ENCODE measurements at places on chromosomes 4 and X.

DNA sequence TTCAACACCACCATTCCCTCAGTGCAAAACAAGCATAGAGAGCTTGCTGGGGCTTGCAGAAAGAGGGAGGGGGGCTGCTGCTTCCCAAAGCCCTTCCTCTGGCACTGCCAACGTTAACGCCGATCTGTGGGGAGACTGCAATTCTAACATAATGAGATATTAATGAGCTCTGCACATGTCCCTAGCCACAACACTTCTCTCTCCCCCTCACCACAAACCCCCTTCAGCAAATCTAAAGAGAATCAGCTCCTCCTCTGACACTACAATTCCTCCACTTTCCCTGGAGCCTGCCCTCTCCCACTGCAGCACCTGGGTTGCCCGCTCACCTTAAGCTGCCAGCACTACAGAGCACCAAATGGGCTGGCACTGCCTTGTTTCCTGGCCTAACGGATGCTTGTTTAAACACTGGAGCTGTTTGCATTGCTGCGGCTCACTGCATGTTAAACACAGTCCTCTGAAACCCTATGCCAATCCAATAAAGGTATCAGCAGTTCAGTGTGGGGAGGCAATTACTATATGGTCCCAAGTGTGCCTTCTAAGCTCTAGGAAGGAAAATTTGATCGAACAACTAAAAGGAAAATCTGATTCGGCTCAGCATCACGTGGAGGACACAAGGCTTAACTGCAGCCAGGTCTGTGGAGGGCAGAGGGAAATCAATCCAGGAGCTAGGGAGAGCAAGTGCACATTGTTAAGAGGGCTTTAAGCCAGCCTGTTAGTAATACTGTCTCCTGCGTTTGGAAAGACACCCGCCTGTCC lies 232.4 kb downstream of the MAML3 start:
- DNase-seq, result no peak

GRCh38 chr4:19993242-19993641 lies 258.5 kb upstream of the SLIT2 start:
- DNase-seq, result no peak

DNA sequence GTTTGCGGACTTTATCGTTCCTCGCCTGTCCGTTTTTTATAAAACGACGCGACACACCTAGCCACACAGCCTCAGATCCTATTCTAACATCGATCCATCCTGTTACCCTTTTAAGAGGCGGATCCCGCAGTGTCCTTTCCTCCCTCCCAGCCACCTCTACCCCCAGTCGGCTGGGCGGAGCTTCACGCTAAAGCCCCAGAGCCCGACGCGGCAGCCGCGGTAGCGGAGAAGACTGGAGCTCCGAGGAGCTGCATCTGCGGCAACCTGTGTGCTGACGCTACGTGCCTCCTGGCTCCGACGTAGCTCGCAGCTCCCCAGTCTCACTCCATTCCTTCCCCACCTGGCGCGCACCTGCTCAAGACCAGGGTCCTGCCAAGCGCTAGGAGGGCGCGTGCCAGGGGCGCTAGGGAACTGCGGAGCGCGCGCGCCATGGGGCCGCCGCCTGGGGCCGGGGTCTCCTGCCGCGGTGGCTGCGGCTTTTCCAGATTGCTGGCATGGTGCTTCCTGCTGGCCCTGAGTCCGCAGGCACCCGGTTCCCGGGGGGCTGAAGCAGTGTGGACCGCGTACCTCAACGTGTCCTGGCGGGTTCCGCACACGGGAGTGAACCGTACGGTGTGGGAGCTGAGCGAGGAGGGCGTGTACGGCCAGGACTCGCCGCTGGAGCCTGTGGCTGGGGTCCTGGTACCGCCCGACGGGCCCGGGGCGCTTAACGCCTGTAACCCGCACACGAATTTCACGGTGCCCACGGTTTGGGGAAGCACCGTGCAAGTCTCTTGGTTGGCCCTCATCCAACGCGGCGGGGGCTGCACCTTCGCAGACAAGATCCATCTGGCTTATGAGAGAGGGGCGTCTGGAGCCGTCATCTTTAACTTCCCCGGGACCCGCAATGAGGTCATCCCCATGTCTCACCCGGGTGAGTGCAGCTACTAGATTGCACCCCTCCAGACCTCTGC lies at the start of gene RNF128:
Gene RNF128, plus strand, starts transcription at position 217 of the 953 bp plus-strand sequence. Its CDS starts 213 bp downstream, at position 430.
- no peak for DNase-seq

DNA sequence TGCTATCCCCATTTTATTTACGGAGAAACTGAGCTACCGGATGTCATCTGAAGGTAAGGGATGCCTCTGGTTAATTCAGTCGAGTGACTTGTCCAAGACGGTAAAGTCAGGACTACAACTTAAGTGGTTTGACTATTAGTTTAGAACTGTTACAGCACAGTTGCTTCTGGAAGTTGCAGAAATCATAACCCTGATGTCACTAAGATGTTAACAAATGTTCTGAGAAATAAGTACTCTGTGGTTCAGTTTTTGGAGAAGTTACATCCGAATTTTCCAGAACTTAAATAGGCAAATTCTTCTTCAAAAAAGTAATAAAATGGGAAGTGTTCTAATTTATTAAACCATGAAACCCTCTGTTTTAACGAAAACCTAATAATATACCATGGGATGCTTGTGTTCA lies 3.1 kb downstream of the PPA2 start:
- no peak for DNase-seq

DNA sequence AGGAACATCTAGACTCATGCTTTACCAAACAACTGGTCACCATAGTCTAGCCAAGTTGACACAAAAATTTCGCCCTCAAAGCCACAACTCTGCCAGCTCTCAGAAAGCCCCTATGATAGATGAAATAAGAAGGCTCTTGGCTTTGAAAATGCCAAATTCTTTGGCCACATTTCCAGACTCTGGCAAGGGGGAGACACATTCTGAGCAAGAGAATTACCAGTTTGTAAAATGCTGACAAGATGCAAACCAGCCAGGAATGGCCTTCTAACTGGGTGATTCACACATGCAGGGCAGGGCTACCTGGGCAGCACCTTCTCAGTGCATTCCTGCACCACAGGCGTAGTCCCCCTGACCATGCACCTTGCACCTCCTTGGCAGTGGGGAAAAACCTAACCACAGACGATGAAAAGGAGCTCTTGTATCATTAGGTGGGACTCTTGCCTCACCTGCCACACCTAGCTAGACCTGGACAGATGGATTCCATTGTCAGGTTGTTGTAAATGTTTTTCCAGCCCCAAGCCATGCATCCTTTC lies 77.4 kb upstream of the CPEB2 start:
- no peak for DNase-seq

DNA sequence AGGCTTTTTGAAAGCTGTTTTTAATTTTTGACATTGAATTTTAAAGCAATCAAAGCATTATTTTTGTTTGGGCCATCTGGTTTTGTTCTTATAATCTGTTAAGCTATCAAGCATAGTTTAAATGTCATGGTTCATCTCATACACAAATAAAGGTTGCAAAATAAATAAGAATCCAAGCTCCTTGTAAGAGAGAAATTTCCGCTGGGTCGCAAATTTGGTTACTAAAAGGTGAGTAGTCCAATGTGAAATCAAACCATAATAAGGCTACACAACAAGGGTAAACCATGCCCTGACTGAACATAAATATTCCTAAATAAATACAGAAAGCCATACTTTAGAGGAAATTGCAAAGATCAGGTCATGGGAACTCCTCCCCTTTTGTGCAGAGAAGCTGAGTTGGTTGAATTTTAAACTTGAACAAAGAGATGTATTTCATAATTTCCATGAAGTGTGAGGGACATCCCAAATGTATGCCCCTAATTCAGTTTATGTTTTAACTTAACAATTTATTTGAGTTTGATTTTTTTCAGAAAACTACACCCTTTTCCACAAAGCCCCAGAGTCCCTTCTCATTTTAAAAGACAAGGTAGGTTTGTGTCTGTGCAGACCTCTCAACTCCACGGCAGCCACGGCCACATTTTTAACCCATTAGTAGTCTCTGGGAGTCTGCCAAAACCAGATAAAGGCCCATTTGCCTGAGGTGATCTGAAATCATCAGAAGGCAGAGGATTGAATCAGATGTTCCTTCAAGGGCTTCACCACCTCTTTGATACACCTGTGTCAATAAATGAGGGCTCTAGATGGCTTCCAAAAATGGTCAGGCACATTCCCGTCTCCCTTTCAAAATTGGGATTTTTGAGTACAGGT lies 85.2 kb downstream of the PLAC1 start:
- no peak for DNase-seq

DNA sequence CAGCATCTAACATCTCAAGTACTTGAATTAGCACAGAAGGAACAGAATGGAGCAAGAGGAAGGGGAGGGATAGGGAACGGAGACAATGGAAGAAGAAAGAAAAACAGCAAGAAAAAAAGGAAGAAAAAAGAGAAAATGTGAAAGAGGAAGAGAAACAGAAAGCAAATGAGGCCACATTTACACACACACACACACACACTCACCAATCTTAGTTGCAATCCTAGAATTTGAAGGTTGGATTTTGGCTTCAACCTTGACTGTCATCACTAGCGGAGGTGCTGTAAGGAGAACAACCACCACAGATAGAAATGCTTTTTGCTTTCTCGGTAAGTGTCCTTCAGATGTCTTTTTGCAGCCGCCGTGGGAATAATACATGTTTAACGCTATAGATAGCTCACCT lies 327.1 kb upstream of the NWD2 start:
- no peak for DNase-seq

DNA sequence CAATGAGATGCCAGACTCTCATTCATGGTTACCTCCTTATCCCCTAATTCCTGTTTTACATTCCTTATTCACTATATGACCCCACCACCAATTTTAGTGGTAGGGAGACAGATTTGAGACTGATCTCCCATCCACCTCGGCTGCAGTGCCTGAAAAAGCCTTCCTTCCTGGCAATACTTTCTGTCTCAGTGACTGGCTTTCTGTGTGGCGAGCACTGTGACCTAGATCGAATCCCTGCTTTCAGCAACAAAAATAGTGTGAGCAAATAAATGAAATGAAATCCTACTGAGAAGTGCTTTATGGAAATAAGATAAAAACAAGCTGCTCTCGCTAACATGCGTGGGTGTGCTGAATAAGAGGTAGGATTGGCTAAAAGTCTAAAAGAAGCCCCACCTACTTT lies 165.3 kb downstream of the GPM6A start:
- DNase-seq, result no peak

GRCh38 chr4:150782311-150782710 lies 200.4 kb downstream of the MAB21L2 start:
- DNase-seq, result no peak

- no peak for DNase-seq
Measured at GRCh38 chrX:130120321-130120731, 10.0 kb upstream of the ELF4 start.

DNA sequence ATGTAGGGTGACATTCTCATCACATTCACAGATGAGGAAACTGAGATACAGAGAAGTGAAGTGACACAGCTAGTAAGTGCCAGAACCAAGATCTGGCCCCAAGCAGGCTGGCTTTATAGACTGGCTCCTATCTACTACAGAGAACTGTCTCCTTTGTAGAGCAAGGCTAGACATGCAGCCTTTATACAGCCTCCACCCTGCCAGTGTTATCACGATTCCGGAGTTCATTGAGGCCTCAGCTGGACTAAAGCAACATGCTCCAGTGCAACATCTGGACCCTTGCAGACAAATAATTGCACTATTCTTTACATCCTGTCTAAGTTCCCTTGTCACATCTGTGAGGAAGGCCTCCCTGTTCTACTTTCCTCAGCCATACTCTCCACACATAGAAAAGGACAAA lies 58.0 kb upstream of the XIAP start:
- DNase-seq, result no peak

- DNase-seq, result no peak
Measured at GRCh38 chr4:121688261-121688660, 8.5 kb downstream of the ANXA5 start.

GRCh38 chr4:48905363-48906015 lies 1.1 kb downstream of the OCIAD2 start:
- DNase-seq, result no peak

DNA sequence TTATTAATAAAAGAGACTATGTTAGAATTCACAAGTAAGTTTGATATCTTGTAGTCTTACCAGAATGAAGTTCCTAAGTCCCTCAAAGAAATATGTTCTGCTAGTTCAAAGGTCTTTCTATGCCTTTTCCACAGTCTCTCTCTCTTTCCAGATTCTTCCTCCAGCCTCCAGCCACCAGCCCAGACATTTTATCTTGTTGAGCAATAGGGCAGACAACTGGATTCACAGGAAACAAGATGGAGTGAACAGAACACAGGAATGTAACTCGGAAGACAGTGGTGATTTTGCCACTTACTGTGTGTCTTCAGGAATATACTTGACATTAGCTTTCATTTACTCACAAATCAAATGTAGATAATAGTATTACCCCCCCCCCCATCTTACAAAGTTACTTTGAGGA lies 17.1 kb upstream of the CPEB2 start:
- no peak for DNase-seq

GRCh38 chr4:70564033-70564432 lies 28.0 kb upstream of the AMBN start:
- no peak for DNase-seq

DNA sequence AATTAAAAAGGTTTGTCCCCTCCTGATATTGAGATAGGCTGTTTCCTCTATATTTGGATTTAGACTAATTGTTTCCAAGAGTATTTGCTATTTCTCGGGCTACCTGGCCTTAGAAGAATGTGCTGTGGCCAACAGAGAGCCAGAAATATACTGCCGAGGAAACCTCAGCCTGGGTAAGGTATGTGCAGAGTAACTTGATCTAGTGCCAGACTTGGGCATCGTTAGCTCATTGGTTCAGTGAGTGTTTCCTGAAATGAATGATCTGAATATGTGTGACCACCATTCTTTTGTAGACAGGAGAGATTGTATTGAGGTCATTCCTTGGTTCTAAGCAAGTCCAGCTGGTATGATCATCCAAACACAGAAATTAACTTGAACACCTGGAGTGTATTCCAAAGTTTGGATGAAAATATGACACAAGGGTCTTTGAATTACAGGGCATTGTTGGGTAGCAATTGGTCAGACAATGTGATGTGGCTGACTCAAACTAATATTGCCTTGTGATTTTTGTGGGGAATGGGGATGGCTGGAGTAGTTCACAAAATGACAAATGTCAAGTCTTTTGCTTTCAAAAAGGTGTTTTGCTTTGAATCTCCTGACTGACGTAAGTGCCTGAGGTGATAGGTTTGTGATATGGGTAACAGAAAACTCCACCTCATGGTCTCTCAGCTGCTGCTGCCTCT lies 100.2 kb upstream of the CXCL13 start:
- no peak for DNase-seq

DNA sequence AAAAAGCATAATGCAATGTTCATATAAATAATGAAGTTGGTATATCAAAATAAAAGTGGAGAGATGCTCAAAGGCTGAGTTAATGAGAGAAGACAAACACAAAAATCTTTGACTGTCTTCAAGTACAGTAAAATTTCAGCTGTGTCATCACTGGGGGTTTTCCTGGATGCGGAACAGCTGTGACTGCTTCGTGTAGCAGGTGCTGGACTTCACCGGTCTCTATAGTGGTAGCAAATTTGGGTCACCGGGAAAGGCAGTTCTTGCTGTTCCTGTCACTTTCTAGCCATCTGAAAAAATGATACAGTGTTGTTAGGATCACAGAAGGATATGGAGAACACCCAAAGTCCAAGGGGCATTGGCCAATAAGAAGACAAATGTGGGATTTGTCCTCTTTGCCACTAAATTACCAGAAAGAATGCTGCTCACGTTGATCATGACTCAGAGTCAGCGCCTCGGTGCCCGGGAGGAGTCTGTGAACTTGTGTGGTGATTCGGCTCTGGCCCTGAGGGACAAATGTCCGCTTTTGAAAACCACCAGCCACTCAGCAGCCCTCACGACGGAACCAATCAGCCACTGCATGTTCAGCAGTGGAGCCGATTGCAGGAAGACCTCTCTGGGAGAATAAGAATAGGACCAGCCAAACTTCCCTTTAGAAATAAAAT lies 230.1 kb upstream of the FAT1 start:
- no peak for DNase-seq
